Non-pigmented ciliary epithelial cell (primary cell): ENCODE measurements at places on chromosomes 2 and 18.

DNA sequence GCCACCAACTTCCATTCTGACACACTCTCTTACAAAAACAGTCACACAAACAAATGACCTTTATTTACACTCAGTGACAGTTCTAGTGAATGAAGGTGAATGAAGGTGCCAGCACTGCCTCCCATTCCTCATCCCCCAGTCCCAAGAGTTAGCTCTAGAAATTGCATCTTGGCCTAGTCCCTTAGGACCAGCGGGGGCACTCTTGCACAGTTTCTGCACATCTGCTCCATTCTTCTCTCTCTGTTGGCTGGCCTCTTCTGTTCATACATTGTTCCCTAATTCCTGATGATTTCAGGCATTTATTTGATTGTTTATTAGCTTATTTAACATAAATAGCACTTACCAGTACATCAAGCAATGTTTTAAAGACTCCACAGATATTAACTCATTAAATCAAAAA is 30.9 kb downstream of the GAREM1 start:
- no peak for DNase-seq

GRCh38 chr2:108855194-108855593 is 68.6 kb downstream of the CCDC138 start:
- DNase-seq, result no peak

GRCh38 chr2:157764386-157764785 is 111.7 kb downstream of the ACVR1 start:
- DNase-seq, result no peak

DNA sequence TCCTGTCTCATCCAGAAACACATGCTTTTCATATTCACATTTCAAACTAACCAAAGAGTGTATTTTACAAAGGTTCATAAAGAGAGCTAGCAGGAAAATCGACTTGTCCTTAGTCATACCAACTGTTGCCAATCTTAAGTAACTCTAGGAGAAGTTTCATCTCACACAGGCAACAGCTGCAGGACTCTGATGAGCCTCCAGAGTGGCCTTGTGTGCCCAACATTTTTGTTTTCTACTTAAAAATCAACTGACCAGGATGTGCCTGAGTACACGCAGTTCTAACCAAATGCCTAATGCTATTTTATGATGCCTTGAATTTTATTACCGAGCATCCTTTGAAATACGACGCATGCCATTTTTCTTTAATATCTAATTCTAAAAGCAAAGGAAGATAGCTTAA is 595.9 kb upstream of the LRRTM4 start:
- no peak for DNase-seq

GRCh38 chr18:57859314-57859713 is 56.2 kb upstream of the ATP8B1 start:
- no peak for DNase-seq

DNA sequence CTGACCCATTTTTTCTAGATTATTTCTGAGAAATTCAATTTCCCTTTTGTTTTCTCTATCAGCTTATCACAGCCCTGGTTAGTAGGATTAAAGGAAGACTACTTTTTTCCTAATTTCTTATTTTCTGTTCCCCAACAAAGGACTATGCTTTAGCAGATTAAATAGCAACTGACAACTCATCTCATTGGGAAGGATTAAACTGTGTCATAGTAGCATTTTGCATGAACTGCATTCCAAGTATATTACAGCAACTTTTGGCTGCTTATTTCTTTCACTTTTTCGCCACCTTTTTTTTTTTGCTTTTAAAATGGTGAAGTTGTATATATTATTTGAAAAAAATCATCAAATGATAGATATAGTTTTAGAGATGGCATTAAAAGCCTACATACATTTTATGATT is 570.3 kb downstream of the FBXO15 start:
- peak; percentile 42 for DNase-seq
